ENCODE measurements at places on chromosomes 4 and X.

GRCh38 chrX:29728639-29729038, 486.7 kb upstream of the MAGEB2 start:
- no peak for DNase-seq

DNA sequence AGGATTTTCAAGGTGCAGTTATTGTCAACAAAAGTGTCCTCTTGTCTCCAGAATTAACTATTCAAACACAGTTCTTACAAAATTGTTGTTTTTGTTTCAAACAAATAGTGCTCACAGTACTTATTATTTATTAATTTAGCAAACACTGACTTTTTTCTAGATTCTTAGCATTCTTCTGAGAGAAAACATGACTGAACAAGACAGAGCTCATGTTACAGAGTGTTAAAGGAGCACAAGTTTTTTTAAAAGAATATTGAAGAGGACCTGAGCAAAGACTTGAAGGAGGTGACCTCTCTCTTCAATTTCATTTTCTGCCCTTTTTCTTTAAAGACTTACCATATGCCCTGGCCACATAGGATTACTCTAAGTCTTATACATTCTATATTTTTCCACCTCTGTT, 2220.3 kb upstream of the AGA start:
- DNase-seq, result no peak

DNA sequence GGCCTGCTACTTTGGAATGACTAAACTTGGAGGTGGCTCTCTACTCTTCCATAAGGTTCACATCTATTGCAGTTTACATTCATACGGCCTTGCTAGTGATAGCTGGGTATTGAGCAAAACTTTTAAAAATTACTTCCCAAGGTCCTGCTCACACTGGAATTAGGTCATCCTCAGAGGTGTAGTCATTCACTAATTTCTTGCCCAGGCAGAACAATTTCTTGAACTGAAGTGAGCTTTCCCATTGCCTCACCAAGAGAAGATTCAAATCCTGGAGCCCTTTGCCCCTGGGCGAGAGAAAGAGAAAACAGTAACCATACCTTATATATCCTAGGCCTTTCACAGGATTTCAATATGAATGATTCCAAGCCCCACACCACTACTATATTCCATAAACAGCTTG, 109.2 kb downstream of the GUCY2F start:
- no peak for DNase-seq

DNA sequence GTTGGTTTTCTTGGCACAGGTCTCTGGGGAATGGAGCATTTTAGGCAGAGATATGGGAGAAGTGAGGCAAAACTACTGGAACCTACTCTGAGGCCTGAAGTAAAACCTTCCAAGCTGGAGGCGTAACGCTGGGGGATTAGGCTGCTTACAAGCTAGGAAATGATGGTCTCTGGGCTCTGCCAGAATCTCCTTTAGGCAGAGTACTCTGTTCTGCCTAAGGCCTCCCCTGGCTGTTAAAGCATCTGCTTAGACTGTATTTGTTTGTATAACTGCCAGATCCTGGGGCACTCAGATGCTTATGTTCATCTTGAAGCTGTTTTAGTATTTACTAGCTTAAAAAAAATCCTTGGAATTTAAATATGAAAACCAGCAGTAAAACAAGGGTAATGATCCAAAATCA, 822.2 kb downstream of the RPA4 start:
- DNase-seq, result no peak

- DNase-seq, result peak; percentile 91
These were observed 160.3 kb upstream of the RASGEF1B start for GRCh38 chr4:81631958-81632441.

- no peak for DNase-seq
These were observed 74.5 kb upstream of the AFAP1 start for GRCh38 chr4:8013976-8014726.

- DNase-seq, result peak; percentile 8
These were observed 112.4 kb downstream of the ADGRL3 start for GRCh38 chr4:61312526-61312925.

GRCh38 chr4:108450236-108450898, 170.0 kb upstream of the RPL34 start:
- no peak for DNase-seq

DNA sequence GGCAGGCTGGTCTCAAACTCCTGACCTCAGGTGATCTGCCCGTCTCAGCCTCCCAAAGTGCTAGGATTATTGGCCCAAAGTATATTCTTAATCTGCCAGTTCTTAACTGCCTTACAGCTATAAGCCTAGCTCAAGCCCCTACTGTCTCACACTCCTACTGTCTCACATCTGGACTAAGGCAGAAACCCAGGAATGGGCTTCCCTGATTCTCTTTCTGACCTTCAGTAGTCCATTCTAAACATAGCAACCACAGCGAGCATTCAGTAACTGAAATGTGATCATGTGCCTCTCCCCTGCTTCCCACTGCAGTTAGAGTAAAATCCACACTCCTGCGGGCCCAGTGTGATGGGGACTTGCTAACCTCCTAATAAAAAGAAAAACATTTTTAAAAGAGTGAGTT, 58.9 kb downstream of the MTMR1 start:
- no peak for DNase-seq

DNA sequence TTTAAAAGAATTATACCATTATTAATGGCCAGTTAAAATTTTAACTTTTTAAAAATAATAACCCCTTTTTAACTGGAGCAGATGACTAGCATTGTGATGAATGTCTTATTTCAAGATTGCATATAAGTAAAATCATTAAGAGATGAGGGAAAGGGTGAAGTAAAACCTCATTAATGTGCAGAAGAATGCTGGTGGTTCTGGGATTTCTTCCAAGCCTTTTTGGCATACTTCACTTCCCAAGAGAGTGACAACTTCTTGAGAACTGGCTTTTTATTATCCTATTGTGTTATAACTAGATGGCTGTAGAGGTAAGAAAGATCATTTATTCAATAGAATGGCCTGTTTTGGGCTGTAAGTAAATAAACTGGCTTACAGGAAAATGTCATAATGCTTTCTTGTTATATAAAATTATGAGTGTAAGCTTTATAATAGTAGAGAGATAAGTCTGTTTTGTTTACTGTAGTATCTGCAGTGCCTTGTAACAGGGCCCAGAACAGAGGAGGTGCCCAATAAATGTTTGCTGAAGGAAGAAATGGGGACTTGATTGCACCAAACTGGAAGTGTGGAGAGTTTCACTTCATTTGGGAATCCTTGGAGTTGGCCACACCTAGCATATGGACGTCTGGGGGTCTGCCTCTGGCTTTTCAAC, 242.9 kb upstream of the PITX2 start:
- peak; percentile 94 for DNase-seq

DNA sequence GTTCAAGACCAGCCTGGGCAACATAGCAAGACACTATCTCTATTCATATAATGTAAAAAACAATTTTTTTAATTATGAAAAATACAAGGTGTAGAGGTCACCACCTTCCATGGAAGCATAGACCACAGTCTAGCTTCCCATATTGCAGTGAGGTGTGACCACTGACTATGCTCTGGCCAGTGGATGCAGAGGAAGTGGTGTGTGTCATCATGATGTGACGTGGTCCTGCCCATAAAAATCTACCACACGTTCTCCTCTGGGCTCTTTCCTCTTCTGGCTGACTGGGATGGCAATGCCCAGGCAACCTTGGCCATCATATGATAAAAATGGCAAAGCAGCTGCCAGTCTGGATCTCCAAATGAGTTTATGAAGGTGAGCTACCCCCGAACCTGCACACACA, 65.7 kb downstream of the RBM47 start:
- DNase-seq, result no peak

- DNase-seq, result no peak
These were observed 72.9 kb downstream of the SHOX start for GRCh38 chrX:703466-703865.

DNA sequence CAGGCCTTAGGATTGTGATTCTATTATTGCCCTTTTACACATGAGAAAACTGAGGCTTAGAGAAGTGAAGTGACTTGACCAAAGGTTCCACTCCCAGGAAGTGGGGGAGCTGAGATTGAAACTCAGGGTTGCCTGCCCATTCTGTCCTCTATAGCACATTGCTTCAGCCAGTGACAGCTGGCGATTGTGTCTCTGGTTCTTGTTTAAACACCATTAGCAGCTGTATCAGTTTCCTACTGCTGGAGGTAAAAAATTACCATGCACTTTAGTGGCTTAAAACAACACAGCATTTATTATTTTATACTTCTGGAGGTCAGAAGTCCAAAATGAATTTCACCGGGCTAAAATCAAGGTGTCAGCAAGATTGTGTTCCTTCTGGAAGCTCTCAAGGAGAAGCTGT, 205.8 kb upstream of the MAMLD1 start:
- no peak for DNase-seq

DNA sequence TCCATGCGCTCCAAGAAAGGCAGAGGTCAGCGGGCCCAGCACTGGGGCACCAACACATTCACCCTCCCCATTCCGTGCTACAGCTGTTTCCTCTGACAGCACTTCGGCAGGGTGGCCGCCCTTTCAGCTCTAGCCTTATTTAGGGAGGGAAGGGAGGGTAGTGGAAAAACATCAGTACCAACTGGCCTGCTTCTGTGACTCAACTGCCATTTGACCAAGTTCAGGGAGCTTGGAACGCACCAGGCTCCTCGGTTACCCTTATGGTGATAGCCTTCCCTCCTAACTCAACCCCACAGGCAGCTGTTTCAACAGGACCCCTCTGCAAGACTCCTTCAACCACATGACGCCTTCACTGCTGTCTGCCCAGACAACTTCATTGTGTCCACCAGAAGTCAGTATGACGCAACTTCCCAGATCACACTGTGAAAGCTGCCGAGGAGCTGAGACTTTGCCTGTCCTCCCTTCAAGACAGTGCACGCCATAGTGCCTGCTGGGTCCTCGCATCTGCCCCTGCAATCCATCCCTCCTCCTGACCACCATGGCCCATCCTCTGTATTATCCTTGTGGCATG, 132.2 kb downstream of the AFAP1 start:
- no peak for DNase-seq

- DNase-seq, result no peak
These were observed 14.8 kb downstream of the DOK7 start for GRCh38 chr4:3477750-3478430.

- DNase-seq, result peak; percentile 37
These were observed 89.4 kb upstream of the DKK2 start for GRCh38 chr4:107125496-107125895.
